ENCODE measurements at places on chromosomes 12 and 14. TPM values are rescaled to one million over a fixed set of nuclear protein-coding genes. Genes with fewer than 3 reads are reported as not detected.

DNA sequence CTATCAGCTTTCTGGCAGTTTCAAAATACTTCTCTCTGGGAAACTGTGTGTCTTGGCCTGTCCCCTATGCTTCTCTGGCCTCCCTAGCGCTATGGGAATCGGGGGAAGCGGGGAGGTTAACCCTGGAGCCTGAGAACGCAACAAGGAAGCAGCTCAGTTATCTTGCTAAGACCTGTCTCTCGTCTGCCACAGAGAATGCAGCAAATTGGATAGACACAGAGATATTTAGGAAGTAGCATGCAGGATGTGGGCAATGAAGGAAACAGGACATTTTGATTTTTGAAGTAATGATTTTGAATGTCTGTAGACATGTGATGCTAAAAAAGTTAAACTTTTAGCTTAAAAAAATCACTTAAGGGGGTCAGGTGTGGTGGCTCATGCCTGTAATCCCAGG is 6.6 kb upstream of the CALCOCO1 start:
- DNase-seq: no peak

DNA sequence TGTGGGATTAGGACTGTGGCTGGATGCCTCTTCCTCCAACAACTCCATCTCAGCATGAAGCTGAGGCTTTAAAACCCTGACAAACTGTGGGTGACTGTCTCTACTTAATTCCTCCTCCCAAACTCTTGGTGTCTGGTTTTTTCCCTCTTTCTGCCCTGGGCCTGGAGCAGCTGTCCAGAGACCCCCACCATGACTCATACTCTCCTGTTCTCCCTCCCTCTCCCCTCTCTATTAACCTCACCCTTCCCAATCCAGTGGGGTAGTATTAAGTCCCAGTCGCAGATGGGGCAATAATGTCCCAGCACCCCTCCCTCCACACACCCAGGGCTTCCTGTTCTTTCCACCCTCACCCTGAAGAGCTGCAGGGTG is 2.0 kb upstream of the DNAJC14 start:
- DNase-seq: no peak

- no peak for DNase-seq
Measured at GRCh38 chr12:32542428-32543229, 136.5 kb upstream of the DNM1L start.

DNA sequence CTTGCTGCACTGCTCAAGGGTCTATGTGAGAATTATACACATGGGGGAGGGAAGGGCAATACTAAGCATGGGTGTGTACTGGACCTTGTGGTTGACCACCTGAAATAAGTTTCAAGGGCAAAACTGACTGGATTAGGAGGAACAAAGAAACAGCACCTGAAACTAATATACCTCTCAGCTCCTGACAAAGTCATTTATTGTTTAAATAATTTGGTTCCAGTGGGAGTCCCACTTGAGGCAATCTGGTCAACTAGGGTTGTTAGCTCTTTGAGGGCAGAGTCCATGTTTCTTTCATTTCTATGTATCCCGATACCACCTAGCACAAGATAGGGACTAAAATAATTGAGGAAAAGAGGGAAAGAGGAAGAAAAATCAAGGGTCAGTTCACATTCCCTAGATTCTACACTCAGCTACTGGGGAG is 45.5 kb downstream of the STXBP6 start:
- DNase-seq: no peak

DNA sequence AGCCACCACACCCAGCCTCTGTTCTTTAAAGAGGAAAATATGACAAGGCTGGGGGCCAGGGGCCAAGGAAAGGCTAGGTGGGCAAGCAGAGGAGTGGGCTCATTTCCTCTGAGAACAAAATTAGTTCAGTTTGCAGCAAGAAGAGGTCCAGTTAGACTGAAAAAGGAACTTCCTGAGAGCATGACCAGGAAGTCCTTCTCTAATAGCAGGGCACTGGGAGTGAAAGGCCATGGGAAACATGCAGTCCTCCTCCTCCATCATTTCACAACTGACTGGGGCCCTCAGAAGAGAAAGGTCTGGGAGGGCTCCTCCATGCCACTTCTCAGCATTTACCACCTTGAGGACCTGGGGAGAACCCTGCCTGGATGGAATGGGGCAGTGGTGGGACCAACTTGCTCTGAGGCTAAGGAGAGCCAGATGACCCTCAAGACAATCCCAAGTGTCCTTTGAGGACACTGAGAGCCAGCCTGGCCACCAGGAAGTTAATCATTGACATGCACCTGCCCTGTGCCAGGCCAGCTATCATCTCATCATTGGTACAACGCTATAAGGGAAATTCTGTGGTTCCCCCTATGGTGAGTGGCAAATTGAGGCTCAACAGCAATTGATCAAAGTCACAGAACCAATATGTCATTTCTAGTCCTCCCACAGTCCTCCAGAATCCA is 2.0 kb downstream of the AQP2 start:
- DNase-seq: no peak

GRCh38 chr14:34461334-34462131 is 507 bp downstream of the SPTSSA start:
- DNase-seq: peak; percentile 6

DNA sequence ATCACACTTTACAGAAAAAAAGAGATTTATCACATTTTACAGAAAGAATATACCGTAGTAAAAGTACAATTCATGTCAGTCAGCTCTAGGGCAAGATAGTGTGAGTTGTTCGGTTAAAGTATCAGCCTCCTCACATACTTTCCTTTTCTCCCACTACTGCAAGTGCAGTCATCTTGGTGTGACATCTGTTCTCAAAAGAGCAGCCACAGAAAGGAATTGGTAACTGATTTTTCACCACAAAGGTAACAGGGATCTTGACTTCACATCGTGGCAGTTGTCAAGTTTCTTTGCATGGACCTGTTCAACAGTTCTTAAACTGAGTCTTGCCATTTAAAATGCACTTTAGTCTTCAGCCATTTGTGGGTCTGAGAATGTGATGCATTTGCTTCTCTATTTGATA is 5.0 kb upstream of the E2F7 start:
- no peak for DNase-seq

DNA sequence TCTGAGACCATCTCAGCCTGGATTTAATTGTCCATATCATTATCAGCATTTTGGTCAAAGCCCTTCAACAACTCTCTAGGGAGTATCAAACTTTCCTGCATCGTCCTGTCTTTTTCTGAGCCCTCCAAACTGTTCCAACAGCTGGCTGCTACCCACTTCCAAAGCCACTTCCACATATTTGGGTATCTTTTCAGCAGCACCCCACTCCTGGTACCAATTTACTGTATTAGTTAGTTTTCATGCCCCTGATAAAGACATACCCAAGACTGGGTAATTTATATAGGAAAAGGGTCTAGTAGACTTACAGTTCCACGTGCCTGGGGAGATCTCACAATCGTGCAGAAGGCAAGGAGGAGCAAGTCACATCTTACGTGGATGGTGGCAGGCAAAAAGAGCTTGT is 33.1 kb upstream of the YBX3 start:
- no peak for DNase-seq

GRCh38 chr12:18601962-18602361 is 135.8 kb downstream of the PLCZ1 start:
- no peak for DNase-seq

DNA sequence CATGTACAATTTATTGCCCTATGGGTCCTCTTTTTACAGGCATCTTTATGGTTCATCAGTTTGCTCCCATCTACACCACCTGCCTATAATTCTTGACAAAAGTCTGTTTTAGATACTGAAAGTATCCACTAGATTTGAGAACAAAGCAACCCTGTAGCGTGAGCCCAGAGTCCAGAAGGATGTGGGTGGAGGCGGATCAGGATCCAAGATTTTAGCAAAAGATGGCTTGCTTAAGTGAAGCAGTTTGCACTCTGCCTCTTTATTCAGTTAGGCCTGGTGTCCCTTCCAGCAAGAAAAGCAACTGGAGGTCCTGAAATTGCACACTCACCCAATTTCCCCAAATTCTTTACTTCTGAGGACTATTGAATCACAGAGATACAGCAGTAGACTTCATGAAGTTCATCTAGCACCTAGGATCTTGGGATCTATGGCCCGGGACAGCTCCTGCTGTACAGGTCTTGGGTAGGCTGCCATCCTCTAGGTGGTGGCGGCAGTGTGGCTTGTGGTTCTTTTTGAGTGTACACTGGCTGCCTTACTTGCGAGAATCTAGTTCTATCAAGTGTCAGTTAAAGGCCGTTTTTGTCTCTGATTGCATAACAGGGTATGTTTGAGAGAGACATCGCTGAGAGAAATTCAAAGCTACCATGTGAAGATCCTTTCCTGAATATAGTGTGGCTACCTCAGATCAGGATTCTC is 873.2 kb downstream of the NRXN3 start:
- no peak for DNase-seq

DNA sequence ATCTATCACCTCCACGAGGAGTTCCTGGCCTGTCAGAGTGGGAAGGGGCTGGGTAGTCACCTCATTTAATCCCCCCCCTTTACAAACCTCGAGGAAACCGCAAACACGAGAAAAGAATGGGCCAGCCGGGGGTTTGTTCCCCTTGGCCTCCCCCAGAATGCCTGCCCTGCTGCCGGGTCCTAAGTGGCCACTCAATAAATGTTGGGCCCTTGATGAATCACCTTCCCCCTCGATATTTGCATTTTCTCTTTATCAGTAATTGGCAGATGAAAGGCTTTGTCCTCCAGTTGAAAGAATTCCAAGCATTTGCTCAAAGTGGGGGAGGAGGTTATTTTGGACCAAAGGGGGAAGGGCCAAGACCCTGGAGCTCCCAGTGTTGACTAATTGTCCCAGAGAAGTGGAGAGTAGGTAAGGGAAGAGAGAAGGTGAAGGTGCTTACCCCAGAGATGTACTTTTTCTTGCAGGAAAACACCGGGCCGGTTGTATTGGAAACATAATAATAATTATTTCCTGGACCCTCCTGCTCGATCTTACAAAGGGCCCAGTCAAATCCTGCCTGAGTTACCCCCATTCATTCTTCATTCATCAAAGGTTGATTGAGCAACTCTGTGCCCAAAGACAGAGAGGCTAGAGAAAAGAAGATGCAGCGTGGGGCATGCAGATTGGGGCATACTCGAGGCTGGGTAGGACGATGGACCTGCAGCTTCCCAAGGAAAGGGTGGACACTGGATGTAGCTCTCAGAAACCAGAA is 1.9 kb upstream of the KDM2B start:
- no peak for DNase-seq

- DNase-seq: no peak
Measured at GRCh38 chr14:68794851-68795596, 2.2 kb upstream of the ZFP36L1 start.

GRCh38 chr12:9899209-9899608 is 17.9 kb downstream of the KLRF2 start:
- no peak for DNase-seq

- no peak for DNase-seq
Measured at GRCh38 chr12:26293612-26294011, 98.2 kb downstream of the SSPN start.

GRCh38 chr12:2336409-2336829 is 283.6 kb downstream of the CACNA1C start:
- DNase-seq: peak; percentile 51

DNA sequence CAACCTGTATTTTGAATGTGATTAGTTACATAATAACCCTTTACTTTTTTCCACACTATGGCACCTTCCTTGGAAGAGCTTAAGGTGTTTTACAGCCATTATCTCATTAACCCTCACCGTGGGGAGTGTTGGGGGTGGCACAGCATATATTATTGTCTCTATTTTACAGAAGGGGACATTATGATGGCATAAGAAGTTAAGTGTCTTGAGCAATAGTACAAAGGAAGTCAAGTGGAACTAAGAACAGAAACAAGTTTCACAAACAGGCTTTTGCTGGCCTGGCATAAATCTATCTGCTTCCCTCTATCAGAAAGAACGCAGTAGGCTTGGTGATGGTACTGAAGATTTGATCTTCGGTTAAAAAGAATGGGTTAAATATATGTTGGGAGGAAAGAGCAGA is 169.7 kb upstream of the OTX2 start:
- DNase-seq: no peak

Gene OR2AP1
- total RNA-seq: not detected

Gene MORN3
- 0.78 TPM for total RNA-seq
